GM23248 (cell line): ENCODE measurements at places on chromosomes 1 and 21. TPM values are rescaled to one million over a fixed set of nuclear protein-coding genes. Genes with fewer than 3 reads are reported as not detected.

The LCE2A gene
- total RNA-seq = 9.9 and 12.1 TPM in 2 replicates

The CRP gene
- total RNA-seq = not detected in 2 replicates

DNA sequence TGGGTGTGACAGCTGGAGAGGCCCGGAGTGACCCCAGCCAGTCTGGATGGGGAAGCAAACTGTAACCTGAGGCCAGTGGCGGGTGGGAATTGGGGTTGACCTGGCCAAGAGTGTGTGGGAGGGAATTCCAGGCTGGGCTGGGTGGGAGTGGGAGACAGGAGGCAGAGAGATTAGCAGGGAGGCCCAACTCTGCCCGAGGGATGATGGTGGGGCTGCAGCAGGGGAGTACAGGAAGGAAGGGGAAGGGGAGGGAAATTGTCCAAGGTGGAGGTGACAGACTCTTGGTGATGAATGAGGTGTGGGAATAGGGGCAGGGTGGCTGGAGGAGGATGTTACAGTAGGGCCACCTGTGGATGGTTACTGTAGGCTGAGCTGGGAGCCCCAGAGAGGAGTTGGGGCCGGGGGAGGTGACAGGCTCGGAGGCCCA is 40.4 kb downstream of the HUNK start:
- no peak for DNase-seq
- no peak overlapping the region for H3K27ac ChIP-seq
- peaks cover 27% of the 10 kb centered on the region for H3K4me1 ChIP-seq
- H3K36me3 ChIP-seq = no peaks in the 10 kb centered on the region

GRCh38 chr1:203631349-203631748 is 4.7 kb downstream of the ATP2B4 start:
- no peaks in the 10 kb centered on the region for H3K27me3 ChIP-seq
- peaks cover 21% of the 10 kb centered on the region for H3K4me1 ChIP-seq
- no peak overlapping the region for H3K4me3 ChIP-seq
- DNase-seq = no peak

DNA sequence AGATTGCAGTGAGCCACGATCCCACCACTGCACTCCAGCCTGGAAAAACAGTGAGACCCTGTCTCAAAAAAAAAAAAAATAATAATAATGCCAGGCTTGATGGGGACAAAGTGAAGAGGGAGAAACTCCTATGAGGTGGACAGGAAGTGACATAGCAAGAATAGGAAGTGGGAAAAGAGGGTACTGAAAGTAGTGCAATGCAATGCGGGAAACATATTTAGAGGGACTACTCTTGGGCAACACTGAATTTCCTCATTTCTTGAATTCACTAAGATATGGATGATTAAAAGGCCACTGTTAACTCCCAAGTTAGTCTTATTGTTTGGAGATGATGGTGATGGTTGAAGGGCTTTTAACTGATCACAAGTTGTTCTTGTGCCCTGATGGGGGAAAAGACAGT is 21.6 kb upstream of the KCNA2 start:
- no peak overlapping the region for H3K4me3 ChIP-seq
- no peaks in the 10 kb centered on the region for H3K36me3 ChIP-seq
- no peak for DNase-seq

DNA sequence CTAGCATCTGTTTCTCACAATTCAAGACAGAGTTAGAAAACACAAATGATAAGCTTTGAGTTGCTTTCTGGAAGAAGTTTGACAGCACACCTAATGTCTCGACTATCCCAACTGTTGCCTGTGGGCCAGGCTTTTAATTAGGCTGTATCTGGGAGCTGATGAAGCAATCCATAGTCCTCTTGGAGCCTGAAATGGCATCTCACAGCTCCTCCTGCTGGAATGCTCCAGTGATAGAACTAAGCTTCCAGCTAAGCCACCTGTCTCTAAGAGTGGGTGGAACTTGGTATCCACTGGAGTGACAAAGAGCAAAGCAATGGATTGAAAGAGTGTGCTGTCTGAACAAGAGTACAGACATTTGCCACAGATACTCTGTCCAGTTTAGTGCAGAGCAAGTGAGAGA is 605.3 kb upstream of the NR5A2 start:
- H3K36me3 ChIP-seq = no peaks in the 10 kb centered on the region
- peak; percentile 51 for DNase-seq
- no peaks in the 10 kb centered on the region for H3K4me1 ChIP-seq
- H3K4me3 ChIP-seq = no peak overlapping the region
- H3K27ac ChIP-seq = no peak overlapping the region
